Heart left ventricle (tissue), 16 donors: ENCODE measurements at places on chromosomes 3 and 15.

DNA sequence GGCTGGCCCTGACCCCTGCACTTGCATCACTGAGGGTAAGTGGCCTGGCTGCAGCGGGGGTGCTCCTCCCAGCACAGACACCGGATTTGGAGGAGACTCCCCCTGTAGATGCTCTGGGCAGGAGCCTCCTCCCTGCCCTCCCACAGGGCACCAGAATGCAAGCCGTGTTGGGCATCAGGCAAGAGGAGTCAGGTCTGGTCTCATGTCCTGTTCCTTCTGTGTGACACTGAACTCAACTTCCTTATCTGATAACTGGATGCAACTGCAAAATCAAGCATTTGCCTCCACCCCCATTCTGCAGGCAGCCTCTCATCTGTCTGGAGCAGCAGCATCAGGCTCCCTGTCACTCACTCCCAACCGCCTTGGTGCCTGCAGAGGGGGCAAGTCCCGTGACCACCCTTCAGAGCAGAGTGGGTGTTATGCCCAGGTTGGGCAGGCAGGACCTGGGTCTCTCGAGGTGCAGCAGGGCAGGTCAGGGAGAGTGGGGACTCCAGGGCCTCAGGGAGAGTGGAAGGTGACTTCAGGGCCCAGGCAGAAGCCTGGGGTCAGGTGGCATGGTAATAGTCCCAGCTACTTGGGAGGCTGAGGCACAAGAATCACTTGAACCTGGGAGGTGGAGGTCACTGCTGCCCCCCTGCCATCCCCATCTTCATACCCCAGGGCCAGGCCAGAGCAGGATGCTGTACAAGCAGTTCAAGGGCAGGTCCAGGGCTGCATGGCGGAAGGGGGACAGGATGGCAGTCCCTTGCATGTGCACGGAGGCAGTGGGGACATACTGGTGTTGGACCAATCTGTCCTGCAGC is 10.5 kb upstream of the RPL29 start:
- DNase-seq: no peak
- peaks cover 42% of the 10 kb centered on the region for H3K4me1 ChIP-seq
- H3K4me3 ChIP-seq: no peak overlapping the region
- no peaks in the 10 kb centered on the region for H3K27me3 ChIP-seq
- H3K27ac ChIP-seq: no peak overlapping the region

DNA sequence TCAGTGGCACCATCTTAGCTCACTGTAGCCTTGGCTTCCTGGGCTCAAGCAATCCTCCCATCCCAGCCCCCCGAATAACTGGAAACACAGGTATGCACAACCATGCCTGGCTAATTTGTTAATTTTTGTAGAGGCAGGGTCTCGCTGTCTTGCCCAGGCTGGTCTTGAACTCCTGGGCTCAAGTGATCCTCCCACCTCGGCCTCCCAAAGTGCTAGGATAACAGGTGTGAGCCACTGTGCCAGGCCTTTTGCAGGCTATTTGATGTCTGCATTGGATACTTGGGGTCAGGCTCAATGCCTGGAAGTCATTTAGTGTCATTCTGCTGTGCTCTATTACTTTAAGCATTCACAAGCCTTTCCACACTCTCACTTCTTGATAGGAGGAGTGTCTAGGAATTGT is 17.6 kb downstream of the LIMD1 start:
- H3K27ac ChIP-seq: no peak overlapping the region
- no peaks in the 10 kb centered on the region for H3K27me3 ChIP-seq
- peaks cover 12% of the 10 kb centered on the region for H3K36me3 ChIP-seq
- no peak overlapping the region for H3K4me3 ChIP-seq

DNA sequence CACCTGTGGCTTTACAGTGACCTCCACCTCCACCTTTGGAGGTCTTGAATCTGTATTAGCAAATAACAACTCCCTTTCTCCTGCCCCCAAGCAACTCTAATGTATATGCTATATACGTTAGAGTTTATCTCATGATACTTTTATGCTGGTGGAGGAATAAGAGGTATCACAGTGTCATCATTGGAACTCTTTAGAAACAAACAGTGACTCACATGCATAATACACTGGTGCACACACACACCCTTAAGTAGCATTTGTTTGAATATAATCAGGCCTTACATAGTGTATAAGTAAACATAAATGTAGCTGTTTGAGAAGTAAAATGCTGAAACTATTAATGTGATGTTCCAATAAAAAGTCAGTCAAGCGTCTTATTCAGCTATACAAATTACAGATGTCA is 280.2 kb upstream of the C2CD4B start:
- H3K27ac ChIP-seq: no peak overlapping the region
- DNase-seq: no peak
- H3K36me3 ChIP-seq: no peaks in the 10 kb centered on the region

- peaks cover 71% of the 10 kb centered on the region for H3K4me1 ChIP-seq
- no peak for DNase-seq
- no peaks in the 10 kb centered on the region for H3K27me3 ChIP-seq
Measured at GRCh38 chr15:64110950-64111678, 15.3 kb downstream of the SNX1 start.

DNA sequence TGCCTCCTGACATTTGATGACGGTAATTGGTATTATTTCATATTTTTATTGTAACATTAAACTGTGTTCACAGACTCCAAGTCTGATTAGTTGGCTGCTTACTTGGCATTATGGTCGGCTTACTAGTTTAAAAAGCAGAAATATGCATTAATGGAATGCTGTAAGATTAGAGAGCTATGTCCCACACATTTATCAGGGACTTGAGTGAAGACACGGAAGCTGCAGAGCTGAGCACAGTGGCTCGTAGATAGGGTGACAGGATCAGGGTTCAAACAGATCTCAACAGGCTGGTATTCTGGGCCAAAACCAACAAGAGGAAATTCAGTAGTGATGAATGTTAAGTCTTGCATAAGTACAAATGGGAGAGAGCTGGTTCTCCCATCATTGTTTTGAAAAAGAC is 113.8 kb downstream of the ADAMTSL3 start:
- no peak for DNase-seq
- no peak overlapping the region for H3K27ac ChIP-seq
- no peaks in the 10 kb centered on the region for H3K36me3 ChIP-seq
- peaks cover 30% of the 10 kb centered on the region for H3K4me1 ChIP-seq

DNA sequence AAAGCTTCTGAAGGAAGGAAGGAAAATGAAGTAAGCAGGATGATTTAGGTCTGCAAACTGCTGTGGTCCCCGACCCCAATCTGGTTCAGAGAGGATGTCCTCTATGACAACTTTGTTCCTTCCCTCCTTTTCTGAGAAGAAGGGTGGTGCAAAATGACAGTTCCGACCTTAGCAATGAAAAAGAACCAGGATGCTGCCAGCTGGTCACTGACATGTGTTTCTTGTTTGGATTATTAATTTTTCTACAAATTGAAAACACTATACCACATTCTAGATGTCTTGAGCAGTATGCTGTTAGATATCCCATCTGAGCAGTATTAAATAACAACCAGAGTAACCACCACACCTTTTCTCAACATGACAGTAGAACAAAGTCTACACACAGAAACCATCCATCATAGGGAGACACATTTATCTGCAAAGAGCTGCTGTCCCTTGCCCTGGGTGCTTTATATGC is 27.5 kb downstream of the CDCP1 start:
- H3K4me3 ChIP-seq: no peak overlapping the region
- H3K4me1 ChIP-seq: no peaks in the 10 kb centered on the region
- no peaks in the 10 kb centered on the region for H3K27me3 ChIP-seq
- no peaks in the 10 kb centered on the region for H3K36me3 ChIP-seq
